Esophagus mucosa (tissue), 1 donor: ENCODE measurements at places on chromosomes 12 and 14. TPM values are rescaled to one million over a fixed set of nuclear protein-coding genes. Genes with fewer than 3 reads are reported as not detected.
A peak's percentile ranks its signal among the peaks of the same experiment; 100 is the strongest.

- ATAC-seq, result peak; percentile 91
Measured at GRCh38 chr14:94342334-94342934, 19.3 kb upstream of the SERPINA6 start.

SLC6A15 gene
- 19.4 TPM for total RNA-seq

GRCh38 chr12:15274561-15274967 is 47.7 kb upstream of the PTPRO start:
- ATAC-seq, result peak; percentile 84

DNA sequence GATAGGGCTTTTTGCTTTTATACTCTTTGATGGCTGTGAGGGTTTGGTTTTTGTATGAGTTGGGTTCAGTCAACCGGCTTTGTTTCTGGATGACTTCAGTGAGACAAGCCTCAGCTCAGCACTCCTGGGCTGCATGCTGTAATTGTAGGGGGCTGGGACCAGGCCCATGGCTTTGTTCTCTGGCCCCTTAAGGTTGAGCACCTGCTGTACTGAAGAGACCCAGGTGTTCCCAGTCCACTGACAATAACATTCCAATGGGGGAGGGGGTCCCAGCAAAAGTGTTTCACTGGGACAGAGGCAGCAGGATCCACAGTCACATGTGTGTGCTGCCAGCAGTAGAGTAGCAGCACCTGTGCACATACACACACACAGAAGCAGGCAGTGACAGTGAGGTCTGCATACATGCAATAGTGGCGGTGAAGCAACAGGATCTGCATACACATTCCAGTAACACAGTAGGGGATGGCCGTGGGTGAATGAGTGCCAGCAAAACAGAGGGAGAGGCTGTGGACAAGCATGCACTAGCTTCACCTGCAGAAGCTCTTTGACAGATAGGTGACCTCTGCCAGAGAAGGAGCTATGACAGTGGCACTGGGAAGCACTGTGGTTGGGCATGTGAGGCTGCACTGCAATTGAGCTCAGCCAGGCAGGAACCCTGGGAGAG is 240.4 kb downstream of the ASCL1 start:
- ATAC-seq, result no peak

DNA sequence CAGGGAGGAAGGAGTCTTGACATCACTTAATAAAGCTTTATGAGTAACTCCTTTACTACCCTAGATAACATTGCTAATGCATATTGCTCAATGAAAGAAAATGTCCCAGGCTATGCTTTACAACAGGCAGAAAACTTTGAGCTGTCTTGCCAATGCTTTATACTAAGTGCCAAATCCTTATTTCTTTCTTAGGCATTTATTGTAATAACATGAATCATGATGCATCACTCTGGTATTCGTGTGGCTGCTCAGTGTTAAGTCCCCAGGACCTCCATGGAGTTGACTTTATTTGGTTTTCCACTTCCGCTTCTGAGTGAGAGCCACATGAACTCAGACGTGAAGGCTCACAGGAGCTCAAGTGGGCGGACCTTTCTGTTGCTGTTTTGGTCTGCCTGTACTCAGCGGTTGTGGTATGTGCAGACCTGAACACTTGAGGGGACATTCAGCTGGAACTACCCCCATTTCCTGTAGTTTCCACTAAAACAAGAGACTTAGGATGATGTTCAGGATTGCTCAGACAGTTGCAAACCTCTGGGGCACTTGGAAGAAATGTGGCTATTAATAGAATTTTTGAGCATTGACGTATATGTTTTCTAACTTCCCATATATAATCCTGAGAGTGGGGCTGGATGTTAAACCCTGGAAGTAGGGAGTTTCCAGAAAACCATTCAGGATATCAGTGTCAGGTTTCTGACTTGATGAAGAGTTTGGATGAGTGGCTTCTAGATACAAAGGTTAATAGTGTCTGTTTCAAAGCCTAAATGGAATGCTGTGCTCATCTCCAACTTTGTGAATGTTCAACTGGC is 258.6 kb downstream of the MSRB3 start:
- peak; percentile 89 for ATAC-seq

DNA sequence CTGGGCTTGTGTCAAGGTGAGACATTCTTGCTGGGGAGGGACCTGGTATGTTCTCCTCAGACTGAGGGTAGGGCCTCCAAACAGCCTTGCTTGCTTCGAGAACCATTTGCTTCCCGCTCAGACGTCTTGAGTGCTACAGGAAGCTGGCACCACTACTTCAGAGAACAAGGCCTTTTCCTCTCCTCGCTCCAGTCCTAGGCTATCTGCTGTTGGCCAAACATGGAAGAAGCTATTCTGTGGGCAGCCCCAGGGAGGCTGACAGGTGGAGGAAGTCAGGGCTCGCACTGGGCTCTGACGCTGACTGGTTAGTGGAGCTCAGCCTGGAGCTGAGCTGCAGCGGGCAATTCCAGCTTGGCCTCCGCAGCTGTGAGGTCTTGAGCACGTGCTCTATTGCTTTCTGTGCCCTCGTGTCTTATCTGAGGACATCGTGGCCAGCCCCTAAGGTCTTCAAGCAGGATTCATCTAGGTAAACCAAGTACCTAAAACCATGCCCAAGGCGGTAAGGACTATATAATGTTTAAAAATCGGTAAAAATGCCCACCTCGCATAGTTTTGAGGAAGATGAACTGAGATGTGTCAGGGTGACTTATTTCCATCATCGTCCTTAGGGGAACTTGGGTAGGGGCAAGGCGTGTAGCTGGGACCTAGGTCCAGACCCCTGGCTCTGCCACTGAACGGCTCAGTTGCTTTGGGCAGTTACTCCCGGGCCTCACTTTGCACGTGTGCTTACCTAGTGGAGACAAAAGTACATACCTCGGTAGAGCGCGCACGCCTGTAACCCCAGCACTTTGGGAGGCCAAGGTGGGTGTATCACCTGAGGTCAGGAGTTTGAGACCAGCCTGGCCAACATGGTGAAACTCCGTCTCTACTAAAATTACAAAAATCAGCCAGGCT is 4.3 kb downstream of the GAPDH start:
- no peak for ATAC-seq
